ENCODE measurements at places on chromosomes 2 and 18.

GRCh38 chr2:237858294-237859081, 935 bp upstream of the RAMP1 start:
- DNase-seq = no peak

DNA sequence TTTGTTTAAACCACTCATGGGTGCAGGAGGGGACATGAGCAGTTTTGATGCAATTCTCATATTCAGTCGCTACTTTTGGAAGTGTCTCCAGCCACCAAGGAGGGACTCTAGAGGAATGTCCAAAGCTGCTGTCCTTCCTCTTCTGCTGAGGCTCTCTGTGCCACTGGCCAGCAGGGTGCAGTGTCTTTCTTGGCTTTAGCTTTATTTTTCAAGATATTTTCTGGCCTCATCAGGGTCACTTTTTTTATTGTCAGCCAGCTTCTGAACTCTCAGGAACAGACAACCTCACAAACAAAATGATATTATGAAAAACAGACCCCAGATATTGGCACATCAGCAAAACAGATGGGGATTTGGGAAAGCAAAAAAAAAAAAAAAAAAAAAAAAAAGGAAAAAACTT, 289.3 kb upstream of the ZSWIM2 start:
- DNase-seq = no peak

DNA sequence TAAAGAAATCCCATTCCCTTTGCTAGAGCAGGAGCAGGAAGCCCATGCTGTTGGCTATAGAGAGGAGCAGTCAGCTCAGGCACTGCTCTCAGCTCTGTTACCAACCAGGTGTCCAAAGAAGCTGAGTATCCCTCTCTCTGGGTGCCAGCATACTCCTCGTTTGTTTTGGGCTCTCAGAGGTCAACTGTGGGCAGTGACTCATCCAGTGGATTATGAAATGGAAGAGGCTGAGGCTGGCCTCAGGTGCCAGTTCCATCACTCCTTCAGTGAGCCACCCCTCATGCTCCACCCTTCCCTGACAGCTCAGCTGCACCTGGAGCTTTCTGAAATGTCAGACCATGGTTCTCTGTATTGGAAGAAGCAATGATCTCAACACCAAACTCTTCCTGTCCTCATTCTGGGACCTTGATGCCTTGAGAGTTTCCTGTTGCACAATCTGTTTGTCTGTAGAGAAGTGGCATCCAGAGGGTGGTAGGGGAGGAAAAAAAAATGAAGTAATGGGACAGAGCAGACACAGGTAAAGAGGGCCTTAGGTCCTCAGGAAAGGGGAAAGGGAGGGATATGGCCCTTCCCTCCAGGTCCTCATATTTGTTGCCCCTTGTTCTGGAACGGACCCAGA, 31.2 kb upstream of the EN1 start:
- no peak for DNase-seq

- DNase-seq = no peak
Measured at GRCh38 chr2:117407746-117408145, 406.7 kb upstream of the DDX18 start.

DNA sequence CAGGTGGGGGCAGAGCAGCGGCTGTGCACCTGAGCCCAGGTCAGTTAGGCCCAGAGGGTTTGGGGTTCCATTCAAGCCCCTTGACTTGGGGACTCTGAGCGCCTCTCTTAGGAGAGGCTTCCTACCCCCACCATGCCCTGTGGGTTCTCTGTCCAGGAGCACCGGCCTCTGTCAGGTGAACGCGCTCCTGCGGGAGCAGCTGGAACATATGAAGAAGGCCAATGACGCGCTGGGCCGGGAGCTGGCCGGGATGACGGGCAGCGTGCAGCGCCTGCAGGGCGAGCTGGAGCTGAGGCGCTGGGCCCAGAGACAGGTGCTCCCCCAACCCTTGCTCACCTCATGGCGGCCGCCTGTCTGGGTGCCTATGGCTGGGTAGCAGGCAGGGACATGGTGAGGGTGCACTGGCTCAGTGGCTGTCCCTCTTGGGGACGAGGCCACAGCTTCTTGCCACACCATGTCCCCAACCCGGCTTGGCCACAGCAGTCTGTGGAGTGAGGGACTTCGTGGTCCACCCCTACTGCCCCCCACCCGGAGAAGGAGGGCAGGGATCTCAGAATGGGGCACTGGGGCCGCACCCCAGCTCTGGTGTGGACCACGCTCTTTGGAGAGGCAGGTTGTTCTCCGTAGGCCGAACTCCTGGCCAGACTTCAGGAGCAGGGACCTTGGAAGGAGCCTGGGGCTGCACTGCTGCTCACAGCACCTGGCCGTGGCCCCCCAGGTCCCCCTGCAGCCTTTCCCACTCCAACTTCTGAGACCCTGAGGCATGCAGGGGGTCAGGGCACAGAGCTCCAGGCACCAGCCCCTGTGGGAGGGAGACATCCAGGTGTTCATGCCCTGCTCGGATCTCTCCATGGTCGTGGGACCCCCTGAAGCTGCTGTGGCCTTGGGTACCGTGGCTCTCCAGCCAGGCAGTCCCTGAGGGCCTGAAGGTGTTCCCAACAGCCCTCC, 19.7 kb downstream of the CROCC2 start:
- DNase-seq = no peak

- no peak for DNase-seq
Measured at GRCh38 chr2:108316461-108317258, 28.0 kb downstream of the SULT1C2 start.

DNA sequence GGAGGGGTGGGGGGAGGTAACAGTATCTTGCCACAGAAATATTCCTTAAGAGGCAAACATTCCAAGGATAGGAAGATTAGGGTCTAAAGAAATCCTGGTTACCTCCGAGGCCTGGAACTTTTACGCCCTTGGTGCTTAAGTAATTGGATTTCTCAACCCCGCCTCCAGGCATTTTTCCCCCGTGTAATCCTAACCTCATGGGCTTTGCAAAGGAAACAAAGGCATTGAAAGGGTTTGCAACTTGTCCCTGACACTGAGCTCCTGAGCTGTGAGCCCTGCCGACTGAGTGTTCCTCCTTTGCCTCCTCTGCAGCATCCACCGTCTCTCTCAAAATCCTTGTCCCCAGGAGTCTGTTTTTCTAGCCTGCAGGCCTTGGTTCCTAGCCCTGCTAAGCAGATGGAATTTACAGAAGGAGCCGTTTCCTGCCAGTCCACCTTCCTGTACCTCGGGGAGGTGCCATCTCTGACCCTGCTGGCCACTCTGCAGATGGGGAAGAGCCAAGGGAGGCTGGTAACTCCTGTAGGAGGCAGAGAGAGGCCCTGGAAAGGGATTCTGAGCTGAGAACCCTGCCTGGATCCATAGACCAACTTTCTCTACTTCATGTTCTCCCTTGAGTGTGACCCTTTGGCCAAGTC, 24.2 kb downstream of the TET3 start:
- no peak for DNase-seq

GRCh38 chr18:3262234-3263131, 550 bp downstream of the MYL12B start:
- peak; percentile 20 for DNase-seq

- no peak for DNase-seq
Measured at GRCh38 chr2:185278761-185279160, 459.8 kb upstream of the FSIP2 start.

DNA sequence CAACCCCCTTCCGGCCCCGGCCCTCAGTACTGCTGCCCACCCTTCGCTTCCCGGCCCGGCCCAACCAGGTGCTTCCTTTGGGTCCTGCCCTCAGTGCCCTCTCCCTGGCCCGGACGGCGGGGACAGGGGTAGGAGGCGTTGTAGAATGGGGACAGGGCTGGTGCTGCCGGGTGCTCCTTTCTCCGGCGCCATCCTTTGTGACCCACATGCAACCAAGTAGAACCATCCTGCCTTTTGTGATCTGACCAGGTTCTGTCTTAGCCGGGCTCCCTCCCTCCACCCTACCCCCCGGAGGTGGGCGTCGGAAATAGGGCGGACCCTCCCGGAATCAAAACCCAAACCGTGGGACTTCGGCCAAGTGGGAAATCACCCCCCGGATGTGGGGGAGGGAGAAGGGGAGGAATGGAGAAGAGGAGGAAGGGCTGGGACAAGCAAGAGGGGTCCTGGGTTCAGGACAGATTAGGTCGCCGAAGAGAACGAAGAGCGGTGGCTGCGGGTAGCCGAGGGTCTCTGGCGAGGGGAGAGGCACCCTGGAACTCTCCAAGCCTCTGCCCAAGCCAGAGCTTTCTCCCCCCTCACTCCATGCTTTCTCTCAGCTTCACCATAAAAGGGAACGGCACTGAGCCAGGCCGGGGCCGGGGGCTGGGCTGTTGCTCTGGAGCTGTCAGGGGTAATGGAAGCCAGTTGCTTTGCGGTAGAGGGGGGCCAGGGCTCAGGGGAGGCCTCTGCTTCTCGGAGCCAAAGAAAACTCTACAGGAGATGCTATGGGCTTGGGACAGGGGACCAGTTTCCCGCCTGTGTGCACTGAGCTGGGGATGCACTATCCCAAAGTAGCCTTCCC, 756 bp upstream of the OST4 start:
- DNase-seq = peak; percentile 20

GRCh38 chr18:32318581-32318980, 128.7 kb downstream of the MEP1B start:
- DNase-seq = no peak

- DNase-seq = no peak
Measured at GRCh38 chr2:235143789-235144188, 192.0 kb downstream of the SH3BP4 start.

DNA sequence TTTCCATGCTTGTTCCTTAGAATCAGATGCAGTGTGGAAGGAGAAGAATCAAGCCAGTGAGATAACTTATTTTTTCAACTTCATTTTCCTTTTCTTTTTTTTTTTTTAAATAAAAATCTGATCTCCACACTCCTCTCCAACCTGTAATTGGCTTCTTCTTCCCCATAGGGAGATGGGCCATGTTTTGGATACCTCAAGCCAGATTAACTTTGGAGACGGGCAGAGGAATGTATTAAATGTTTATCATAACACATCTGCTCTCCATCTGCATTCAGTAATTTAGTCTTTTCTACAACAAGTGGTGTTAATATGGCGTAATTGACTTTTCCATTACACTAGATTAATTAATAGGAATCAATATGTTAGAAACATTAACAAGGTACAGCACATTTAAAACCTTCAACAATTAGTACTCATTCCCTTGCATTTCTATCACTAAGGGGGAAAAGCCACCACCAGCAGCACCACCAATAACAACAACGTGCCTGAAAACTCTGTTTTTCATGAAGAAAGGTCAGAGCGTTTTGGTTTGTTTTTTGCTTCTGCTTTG, 244.1 kb downstream of the MYCN start:
- no peak for DNase-seq

GRCh38 chr2:54073796-54074195, 41.6 kb upstream of the ACYP2 start:
- no peak for DNase-seq

DNA sequence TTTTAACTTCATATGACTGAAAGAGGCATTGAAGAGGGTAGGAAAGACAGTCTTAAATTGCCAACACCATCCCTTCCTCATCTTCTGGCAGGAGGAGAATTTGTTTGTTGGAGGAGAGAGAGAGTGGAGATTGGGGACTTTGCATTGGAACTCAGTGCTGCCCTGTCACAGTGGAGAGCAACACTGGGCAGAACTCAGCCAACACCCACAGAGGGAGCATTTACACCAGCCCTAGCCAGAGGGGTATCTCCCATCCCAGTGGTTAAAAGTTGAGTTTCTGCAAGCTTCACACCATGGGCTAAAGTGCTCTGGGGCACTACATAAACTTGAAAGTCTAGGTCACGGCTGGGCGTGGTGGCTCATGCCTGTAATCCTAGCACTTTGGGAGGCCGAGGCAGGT, 174.1 kb downstream of the ANKRD30B start:
- DNase-seq = no peak

DNA sequence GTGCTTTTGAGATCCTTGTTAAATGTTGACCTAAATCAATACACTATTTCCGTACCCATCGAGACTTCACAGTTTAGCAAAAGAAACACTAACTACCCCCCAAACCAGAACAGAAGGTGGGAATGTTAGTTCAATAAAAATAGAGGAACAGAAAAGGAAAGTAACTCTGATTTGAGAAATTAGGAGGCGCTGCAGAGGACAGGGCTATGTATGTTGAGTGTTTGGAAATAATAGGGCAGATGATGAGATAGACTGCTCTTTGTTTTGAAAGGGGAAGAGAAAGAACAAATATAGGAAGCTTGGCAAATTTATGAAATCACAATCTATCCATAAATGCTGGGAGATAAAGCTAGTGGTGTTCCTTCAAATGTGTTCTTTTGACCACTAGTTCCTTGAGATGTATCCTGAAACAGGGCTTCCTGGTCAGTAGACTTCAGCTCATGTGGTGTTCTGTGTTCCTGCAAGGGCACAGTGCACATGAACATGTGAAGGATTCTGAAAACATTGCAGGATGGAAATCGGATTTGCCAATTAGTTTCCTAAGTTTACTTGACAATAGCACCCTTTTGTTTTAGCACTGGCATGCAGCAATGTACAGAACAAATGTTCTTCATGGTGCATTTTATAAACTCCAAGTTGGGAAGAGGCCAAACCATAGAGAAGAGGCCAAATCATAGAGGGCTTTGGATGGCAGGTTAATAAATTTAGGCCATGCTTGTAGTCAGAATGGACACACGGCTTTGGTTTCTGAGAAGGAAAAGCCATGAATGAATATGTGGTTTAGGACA, 39.8 kb downstream of the RHBDD1 start:
- no peak for DNase-seq

DNA sequence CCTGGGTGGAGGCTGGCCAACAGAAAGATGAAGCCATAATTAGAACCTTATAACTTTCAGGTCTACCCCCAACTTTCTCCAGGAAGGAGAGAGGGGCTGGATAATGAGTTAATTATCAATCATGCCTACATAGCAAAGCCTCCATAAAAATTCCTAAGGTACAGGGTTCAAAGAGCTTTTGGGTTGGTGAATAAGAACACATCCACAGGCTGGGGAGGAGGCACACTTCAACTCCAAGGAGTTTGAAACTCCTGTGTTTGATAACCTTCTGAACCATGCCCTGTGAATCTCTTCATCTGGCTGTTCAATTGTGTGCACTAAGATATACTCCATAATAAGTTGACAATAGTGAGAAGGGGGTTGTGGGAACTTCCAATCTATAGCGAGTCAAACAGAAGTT, 552.3 kb downstream of the TDRD15 start:
- no peak for DNase-seq

GRCh38 chr2:202290316-202290715, 24.8 kb downstream of the NOP58 start:
- no peak for DNase-seq

GRCh38 chr2:133378928-133379549, 189.2 kb downstream of the NCKAP5 start:
- DNase-seq = no peak

DNA sequence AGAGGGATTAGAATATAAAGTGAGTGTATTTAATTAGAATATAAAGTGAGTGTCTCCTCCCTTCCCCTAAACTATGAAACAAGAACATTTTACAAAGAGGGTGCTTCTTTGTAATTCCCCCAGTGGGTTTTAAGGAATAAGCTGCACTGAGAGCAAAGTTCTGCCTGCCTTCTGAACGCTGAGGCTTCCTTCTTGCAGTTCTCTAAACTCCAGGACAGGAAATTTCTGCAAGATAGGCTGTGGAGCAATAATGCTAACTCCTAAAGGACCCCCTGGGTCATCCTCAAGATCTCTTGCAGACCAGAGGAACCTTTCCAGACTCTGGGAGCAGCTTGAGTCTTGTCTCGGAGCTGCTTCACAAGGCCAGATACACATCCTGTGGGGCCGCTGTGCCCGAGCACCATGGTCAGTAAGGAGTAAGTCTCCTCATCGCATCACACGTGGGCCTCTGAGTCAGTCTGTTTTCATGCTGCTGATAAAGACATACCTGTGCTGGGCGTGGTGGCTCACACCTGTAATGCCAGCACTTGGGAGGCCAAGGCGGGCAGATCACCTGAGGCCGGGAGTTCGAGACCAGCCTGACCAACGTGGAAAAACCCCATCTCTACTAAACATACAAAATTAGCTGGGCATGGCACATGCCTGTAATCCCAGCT, 87.5 kb upstream of the KCNE4 start:
- DNase-seq = no peak
